ENCODE measurements at places on chromosomes 13 and 19.

DNA sequence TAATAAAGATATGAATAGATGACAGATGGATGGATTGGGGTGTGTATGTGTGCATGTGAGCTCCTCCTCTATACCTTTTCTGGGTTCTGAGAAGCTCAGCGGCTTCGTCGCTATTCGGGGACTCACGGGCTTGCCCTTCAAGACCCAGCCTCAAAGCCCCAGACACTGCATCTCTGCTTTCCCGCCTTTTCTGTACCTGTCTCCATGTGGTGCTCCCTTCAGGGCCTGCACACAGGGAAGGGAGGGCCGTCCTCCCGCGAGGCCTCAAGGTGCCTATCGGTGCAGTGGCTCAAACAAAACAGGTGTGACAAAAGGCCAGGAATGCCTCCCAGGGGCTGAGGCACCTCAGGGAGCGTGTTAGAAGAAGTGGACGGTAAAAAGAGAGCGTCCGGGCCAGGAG, 16.2 kb downstream of the KRTDAP start:
- DNase-seq, result no peak

- DNase-seq, result no peak
Measured at GRCh38 chr19:2164020-2164998, 576 bp downstream of the DOT1L start.

DNA sequence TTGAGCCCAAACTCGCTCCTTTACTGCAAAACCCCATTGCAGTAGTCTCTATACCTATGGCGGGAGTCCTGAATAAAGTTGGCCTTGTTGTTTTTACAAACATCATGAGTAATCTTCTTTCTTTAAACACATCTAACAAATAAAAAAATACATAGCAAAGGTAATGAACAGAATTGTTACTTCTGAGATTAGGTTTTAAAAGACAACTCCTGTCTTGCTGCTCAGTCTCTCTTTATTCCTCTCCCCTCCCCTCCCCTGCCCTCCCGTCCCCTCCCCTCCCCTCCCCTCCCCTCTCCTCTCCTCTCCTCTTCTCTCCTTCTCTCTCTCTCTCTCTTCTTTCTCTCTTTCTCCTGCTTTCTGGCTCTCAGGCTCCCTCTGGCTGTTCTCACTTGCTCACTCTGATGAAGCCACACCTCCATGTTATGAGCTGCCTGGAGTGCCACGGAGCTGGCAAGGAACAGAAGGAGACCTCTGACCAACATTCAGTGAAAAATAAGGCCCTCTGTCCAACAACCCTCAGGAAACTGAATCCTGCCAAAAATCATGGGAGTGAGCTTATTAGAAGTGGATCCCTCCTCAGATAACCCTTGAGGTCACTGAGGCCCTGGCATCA, 300.7 kb upstream of the MIR17HG start:
- DNase-seq, result no peak

DNA sequence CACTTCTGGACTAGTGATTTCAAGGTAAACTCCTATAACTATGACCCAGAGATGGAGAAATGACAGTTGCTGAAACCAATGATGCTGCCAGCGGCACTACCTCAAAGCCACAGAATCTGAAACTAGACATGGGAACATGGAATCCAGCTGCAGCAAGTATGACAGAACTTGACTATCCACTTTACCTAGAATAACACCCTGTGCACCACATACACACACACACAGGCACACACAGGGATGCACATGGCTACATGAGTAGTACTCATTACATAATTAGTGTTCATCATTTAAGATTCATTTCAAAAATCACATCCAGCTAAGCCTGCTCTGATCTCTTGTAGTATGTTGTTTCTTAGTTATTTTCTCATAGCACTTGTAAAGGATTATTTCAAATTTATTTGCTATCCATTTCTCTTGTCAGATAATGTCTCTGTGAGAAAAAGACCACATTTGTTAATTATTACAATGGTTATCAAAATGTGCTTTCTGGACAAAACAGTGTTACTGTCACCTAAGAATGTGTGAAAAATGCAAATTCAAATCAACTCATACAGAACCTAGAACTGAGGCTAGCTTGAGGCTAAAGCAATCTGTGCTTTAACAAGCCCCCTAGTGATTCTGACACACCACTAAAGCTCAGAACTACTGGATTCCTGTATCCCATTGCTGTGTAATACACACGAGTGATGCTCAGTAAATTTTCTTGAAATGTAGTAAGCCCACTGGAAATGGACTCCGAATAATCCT, 59.4 kb downstream of the WTIP start:
- DNase-seq, result no peak

DNA sequence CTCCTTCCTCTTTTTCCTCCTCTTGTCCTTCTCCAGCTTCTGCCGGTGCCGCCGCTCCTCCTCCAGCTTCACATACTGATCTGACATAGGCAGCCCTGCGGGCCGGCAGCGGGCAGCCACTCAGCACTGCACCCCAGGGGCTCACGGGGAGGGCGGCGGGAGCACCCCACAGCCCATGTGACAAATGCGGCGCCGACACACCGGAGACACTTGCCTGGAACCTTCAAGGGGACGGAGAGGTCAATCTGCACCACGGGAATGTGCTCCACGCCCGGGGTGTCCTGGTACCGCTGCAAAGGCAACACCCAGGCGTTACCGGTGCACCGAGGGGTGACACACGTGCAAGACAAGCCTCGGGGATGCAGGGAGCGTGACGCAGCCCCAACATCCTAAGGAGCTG, 18.6 kb downstream of the IZUMO4 start:
- no peak for DNase-seq

DNA sequence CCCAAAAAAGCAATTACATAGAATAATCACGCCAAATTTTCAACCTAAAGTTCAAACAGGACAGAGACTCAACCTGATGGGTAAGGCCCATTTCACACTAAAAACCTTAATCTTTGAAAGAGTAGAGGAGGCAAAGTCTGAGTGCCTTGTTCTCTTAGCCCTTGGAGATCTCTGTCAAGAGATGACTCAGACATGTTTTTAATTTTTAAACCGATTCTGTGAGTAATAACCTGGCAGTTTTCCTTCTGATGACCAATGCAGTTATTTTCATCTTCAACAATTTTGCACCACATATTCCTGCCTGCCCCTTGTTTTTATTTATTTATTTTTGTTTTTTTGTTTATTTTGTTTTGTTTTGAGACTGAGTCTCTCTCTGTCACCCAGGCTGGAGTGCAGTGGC, 11.5 kb upstream of the TNFSF9 start:
- DNase-seq, result no peak

- DNase-seq, result no peak
Measured at GRCh38 chr13:64962404-64962803, 2267.7 kb downstream of the PCDH9 start.

- no peak for DNase-seq
Measured at GRCh38 chr13:90997951-90998350, 349.5 kb upstream of the MIR17HG start.
